ENCODE measurements at places on chromosomes 2 and 18.

DNA sequence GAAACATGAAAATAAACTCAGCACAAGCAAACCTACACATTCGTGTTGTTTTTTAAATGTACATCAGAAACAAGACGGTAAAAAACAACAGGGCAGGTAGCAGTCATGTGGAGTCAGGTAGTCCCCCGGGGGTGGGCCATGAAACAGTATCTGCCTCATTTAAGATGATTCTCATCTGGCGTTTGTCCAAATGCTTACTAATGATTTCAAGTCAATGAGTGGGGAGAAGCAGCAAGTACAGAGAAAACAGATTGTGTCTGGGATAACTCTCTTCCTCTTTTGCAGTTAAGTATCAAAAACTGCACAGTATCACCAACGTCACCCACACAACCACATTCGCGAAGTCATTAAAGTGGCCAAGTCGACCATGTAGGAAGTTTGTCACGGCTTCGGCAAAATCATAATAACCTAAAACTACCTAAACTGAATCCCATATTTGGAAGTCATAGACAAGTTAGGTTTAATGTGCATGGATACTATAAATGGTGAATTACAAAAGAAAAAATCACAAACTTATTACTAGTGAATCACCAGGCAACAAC, 1.3 kb downstream of the LAPTM4A start:
- DNase-seq, result peak; percentile 62

DNA sequence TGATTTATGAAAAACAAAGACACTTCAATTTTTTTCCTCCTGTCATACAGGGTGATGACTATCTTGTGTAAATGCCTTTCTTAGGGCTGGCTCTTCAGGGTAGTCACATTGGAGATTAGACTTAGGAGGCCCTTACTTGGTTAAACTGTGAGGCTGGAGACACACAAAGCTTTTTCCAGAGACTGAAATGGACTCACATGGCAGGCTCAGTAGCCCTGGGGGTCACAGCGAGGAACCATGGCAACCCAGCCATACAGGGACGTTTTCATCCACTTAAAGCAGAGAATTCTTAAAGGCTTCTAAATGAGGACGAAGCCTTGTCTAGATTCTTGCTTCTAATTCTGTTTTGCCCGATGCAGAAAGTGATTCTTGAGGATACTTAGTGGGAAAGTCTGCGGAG, 57.3 kb upstream of the ZDBF2 start:
- DNase-seq, result no peak

DNA sequence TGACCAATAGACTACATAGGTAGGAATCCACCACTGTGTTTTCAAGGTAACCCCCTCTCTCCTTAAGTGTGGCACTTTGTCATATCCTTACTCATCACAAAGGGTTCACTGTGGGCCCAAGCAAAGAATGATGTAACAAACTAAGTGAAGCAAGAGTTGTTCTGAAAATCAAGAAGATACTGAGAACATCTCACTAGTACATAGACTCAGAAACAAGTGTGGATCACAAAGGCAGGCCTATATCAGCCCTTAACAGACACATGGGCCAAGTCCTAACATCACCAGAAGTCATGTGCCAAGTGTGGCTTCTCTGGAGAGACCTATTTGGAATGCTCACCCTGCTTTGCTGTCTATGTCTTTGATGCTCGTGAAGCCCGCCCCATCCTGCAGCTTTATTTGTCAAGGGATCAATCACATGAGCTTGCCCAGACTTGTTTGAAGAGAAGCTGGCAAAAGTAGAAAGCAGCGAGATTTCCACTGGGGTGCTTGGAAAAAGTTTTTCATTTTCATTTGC, 131.2 kb upstream of the TTC39C start:
- DNase-seq, result no peak

DNA sequence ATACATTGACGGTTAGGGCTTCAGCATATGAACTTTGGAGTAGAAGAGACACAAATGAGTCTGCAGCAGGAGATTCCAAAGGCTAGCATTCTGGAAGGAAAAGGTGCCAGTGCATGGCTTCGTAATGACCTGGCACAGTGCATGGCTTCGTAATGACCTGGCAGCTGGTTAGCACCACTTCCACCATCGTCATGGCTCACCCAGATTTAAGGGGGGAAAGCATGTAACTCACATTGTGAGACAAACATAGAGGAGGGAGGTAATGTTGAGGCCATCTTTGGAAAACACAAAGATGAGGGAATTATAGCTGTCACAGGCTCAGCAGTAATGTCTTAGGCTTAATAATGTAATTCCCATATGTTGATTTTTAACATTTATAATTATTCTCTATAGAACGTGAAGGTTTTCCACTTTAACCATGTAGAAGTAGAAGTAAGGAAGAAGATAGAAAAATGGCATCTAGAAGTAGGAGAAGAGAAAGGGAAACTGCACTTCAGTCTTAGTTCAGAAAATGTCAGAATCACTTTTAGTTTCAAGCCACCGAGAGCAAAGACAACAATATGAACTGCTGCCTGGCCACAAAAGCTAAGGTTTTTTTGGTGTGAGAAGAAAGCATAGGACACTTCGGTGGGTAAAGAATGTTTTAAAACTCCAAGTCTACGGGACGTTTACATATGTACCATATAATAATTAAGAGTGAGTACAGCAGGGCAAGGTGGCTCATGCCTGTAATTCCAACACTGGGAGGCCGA, 6.8 kb upstream of the STK25 start:
- no peak for DNase-seq

DNA sequence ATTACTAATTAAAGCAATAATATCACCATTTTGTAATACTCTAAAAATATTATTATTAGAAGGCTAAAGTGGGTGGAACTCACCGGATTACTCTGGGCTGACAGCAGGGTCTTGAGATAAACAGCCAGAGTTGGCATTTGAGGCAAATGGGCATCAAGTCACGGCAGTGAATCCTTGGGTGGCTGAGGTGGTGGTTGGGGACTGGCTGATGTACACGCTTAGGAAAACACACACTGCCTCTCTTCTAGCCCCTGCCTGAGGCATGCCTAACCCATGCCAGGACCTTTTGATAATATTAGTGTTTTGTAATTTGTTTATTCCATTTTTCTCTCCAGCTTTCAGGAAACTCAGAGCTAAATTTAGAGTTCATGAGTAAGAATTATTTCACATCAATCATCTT, 76.8 kb downstream of the ACKR3 start:
- DNase-seq, result no peak
